ENCODE measurements at places on chromosomes 2 and 18.

- no peak for DNase-seq
Measured at GRCh38 chr2:10164601-10165000, 42.1 kb downstream of the RRM2 start.

GRCh38 chr18:35497027-35497369, 762 bp downstream of the INO80C start:
- no peak for DNase-seq

DNA sequence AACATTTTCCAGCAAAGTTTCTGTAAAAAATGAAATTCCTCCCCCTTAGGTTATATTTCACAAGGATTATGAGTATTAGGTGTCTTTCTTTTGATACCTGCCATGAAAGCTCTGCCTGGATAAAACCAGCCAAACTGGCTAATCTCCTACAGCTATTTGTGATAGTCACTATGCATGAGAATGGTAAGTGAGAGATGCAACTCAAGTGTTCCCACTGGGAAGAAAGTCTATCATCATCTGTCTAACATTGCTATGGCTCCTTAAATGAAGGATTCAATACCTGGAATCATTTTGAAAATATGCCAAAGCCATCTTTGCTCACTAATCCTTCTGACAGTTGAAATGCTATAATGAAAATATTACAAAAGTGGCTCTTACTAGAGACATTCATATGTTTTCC, 339.9 kb upstream of the LRRTM4 start:
- no peak for DNase-seq

GRCh38 chr2:198242093-198242492, 437.7 kb downstream of the PLCL1 start:
- DNase-seq, result no peak

GRCh38 chr2:30803281-30803680, 4.0 kb downstream of the CAPN13 start:
- no peak for DNase-seq

GRCh38 chr2:74551942-74552913, 1.5 kb downstream of the LOXL3 start:
- no peak for DNase-seq

GRCh38 chr2:144914622-144915318, 394.9 kb upstream of the ZEB2 start:
- no peak for DNase-seq

- no peak for DNase-seq
Measured at GRCh38 chr2:62099050-62099449, 96.9 kb upstream of the B3GNT2 start.

- no peak for DNase-seq
Measured at GRCh38 chr2:71950256-71951082, 197.2 kb downstream of the CYP26B1 start.

- no peak for DNase-seq
Measured at GRCh38 chr2:31176742-31177141, 38.5 kb upstream of the GALNT14 start.

DNA sequence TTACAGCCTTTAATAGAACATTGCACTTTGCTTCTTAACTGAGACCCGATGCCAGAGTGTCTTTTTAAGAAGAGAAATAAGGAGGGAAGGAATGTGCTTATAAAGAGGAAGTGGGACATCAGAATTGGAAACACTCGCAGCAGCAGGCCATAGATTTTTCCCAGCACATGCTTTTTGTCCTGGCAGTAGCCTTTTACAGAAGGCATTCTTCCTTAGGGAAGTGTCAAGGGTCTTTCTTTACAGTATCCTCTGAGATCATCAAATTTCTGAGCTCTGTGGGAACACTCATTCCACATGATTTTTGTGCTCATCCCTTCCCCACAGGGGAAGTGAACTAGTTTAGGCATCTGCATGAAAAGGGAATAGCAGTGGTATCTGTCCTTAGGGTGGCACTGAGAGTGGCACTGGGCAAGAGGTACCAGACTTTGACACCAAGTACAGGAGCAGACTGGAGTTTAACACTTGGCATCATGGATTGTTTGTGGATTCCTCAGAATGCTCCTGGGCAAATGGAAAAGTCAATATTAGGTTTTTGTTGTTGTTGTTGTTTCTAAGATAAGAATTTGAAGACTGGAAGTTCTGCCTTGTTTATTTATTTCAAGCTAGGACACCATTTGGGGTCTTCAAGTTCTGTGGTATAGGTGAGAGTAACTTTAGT, 4.1 kb downstream of the MYO1B start:
- no peak for DNase-seq

- no peak for DNase-seq
Measured at GRCh38 chr2:194954218-194954617, 702.8 kb upstream of the SLC39A10 start.

- DNase-seq, result no peak
Measured at GRCh38 chr2:149019768-149020167, 18.7 kb upstream of the LYPD6B start.

GRCh38 chr2:105959357-105959756, 214.6 kb downstream of the NCK2 start:
- no peak for DNase-seq

DNA sequence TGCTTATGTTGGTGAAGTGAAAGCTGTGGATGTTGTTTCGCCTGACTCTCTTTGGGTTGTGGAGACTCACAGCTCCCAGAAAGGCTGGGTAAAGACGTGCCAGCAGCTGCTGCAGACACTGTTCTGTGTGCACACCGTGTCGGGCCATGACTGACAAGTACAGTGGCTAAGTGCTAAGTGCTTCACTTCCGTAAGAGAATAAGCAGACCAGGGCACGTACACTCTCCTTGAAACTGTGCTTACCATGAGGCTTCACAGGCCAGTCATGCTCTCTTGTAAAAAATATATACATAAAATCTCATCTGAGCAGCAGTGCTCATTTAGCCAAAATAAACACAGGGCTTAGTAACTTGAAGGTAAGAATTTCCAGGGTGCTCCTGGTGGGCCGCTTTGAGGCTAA, 86.0 kb downstream of the NRP2 start:
- DNase-seq, result no peak

- DNase-seq, result no peak
Measured at GRCh38 chr2:124395961-124396360, 370.9 kb downstream of the CNTNAP5 start.

DNA sequence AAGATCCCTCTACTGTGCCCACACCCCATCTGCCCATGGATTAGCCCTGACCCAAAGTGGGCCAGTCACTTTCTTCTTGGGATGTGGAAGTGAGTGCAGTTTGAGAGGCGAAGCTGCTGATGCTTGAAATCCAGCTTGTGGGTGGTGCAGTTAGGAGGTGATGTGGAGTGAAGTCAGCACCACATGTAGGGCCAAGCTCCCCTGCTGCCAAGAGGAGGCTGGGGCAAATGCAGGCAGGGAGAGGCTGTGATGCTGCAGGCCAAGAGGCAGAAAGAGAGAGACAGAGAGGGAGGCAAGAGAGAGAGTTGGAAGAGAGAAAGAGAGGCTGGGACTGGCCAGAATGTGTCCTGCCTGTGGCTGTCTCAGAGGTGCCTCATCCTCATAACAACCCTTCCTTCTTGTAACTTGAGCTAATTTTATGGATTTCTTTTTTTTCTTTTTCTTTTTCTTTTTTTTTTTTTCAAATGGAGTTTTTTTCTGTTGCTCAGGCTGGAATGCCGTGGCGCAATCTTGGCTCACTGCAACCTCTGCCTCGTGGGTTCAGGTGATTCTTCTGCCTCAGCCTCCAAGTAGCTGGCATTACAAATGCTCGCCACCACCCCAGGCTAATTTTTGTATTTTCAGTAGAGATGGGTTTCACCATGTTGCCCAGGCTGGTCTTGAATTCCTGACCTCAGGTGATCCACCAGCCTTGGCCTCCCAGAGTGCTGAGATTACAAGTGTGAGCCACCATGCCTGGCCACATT, 35.3 kb upstream of the CAB39 start:
- DNase-seq, result no peak

DNA sequence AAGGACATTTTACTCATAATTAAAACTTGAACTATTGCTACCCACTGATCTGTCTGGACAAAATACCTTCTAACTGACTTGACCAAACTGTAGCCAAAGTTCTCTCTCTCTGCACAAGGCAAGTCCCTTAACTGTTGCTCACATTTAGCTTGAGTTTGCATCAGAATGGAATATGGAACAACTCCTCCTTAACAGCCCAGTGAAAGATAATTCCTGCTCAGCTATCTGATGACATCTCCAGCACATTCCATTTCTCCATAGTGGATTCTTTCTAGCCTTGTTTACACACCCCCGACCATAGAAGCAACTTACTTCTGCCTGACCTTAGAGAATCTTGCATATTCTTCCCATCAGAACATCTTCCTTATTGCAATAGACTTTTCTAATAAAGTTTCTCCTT, 317.2 kb upstream of the CDH2 start:
- no peak for DNase-seq

- no peak for DNase-seq
Measured at GRCh38 chr2:86352137-86352726, 14.8 kb upstream of the REEP1 start.

DNA sequence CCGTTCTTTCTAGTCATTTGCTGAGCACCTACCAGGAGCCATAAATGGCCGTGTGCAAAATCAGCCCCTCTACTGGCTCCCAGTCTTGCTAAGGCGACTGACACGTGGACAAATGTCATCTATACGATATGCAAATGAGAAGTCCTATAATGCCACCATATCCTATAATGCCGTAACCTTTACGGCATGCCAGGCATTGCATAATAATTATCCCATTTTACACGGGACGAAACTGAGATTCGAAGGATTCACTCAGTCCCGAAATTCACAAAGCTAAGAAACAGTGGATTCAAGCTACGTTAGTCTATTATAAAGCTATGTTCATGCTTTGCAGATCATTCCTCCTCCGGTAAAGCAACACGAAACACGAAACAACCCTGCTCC, 34.1 kb upstream of the RNF149 start:
- DNase-seq, result no peak

DNA sequence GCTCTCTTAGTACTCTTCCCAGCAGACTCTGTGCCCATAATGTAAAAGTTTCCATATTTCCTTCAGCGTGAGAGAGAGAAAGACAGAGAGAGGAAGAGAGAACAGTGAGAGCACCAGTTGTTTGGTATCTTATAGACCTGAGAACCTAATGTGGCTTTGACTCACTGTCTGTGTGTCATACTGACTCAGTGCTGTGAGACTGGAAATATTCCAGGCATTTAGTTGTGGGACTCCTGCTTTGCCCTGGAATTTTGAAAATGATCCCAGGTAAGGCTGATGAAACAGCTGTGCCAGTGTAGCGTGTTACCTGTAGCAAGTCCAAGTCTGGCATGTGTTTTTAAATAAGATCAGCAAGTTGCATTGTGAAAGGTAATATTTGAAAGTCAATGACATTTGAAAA, 87.9 kb upstream of the KCNH7 start:
- no peak for DNase-seq

DNA sequence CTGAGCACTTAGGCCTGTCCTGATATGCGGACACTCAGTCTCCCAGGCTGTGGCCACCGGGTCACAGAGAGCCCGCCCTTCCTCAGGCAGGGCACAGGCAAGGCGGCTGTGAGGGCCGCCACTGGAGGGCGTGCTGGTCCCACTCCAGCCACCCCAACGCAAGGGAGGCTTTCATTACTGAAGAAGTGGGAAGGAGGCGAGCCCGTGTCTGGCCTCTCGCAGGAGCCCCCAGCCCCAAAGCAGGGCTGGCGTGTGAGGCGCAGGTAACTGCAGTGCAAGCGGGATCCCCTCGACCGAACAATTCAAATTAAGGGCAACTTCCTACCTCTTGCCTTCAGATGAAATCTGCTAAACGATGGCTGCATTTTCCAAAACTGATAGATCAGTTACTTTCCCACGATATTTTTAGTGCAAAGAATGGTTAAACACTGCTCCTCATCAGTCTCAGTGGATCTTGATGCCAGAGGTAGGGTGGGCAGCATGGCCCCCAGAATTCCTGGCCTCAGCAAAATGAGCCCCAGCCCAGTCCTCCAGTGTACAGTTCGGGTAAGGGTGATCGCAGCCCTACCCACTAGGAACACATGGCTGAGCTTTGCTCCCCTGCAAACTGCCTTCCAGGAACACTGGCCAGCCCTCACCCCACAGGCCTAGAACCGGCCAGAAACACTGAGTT, 97.2 kb downstream of the SEPTIN10 start:
- no peak for DNase-seq

DNA sequence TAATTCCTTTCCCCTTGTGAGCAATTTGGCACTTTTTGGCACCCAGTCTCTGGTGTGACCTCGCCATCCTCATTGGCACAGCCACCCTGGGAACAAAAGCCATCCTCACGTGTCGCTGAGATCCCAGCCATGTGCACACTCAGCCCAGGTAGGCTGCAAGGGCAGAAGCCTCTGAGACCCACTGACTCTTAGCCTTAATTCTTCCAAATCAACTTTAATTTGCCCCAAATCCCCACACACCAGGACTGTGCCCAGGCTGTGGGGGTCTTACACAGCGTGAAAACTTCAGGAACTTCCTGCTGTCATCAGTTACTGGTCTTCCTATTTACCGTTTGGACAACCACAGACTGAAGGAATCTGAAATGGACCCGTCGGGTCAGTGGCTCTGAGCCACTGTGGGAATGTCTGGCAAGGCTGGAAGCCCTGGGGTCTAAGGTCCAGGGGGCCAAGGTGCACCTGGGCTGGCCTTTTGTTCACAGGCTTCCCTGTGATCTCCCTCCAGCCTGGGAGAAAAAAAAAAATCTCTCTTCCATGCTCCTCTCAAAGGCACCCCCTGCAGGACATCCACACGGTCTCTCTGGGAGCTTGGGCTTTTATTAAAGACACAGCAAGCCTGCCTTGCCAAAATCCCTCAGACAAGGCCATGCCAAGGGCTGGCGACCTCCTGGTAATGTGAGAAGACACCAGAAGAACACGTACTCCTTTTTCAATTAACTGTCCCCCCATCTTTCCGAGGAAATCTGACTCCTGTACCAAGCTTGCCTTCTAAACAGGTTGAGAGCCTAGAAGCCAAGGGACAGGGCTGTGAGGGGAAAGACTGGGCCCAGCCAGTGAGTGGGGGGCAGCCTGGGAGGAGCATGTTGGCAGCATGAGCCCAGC, 42.1 kb upstream of the LAPTM4A start:
- no peak for DNase-seq

- peak; percentile 25 for DNase-seq
Measured at GRCh38 chr2:46776687-46777327, 138.8 kb downstream of the MCFD2 start.

All from stimulated activated CD8-positive, alpha-beta memory T cell treated with anti-CD3 and anti-CD28 coated beads, Interleukin-15, amount 100 ng/mL, for 48 hours (primary cell).